ENCODE measurements at places on chromosomes 2 and 18.

- DNase-seq: no peak
These were observed 10.9 kb downstream of the MTX2 start for GRCh38 chr2:176280156-176280555.

DNA sequence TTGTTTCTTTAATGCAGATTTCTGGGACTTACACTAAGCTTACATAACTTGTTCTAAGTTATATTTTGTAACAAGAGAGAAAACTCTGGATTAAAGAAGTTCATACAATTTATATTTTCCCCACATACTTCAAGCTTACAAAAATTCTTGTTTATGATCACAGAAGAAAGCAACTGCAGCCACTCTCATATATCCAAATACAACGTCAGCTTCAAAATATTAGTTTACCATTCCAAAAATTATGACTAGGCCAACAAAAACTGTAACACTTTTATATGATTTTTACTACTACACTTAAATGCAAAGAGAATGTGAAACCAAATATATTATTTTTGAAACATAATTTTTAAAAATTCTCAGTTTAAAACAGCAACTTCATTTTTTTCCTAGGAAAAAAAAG, 30.9 kb downstream of the LPIN2 start:
- DNase-seq: no peak

- no peak for DNase-seq
These were observed 38.4 kb upstream of the NCKAP5 start for GRCh38 chr2:133606616-133607015.

DNA sequence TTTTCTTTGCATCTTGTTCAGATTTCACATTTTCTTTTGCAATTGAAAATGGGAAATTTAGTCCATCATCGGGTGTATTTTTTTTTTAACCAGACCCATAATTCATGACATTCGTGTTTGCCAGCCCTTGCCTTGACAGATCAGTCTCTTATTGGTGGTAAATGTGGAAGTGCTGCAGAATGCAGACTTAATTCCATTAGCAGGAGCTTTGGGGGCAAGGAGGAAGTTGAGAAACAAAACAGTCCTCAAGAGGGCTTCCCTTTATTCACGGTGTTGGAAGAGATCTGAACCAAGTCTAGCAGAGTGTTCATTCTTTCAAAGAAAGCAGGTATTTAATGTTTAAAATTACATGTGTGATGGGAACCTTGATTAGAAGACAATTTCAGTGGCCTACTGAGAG, 16.6 kb upstream of the RPE start:
- no peak for DNase-seq

DNA sequence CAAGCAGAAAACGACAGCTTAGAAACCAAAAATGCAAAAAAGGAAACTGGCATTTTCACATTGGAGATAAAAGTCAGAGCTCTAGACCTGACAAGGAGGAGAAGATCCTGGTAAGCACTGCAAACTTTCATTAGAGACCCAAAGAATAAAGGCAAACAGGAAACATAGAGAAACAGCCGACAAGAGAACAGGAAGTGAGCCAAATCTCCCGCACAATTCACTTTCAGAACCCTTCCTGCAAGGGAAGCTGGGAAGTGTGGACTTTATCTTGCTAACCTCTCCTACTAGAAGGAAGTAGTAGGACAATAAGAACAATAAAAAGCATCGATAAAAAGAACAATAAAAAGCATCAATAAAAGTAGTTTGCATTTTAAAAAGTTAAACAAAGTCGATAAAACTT, 417.8 kb upstream of the SPHKAP start:
- no peak for DNase-seq

GRCh38 chr2:218927422-218927821, 32.0 kb upstream of the CDK5R2 start:
- no peak for DNase-seq

- no peak for DNase-seq
These were observed 1398.0 kb upstream of the NXPH2 start for GRCh38 chr2:140178234-140178633.

All from NCI-H2081 treated with DMSO at 0.1 percent for 48 hours (cell line).